DND-41 (cell line): ENCODE measurements at places on chromosomes 16 and 17.

DNA sequence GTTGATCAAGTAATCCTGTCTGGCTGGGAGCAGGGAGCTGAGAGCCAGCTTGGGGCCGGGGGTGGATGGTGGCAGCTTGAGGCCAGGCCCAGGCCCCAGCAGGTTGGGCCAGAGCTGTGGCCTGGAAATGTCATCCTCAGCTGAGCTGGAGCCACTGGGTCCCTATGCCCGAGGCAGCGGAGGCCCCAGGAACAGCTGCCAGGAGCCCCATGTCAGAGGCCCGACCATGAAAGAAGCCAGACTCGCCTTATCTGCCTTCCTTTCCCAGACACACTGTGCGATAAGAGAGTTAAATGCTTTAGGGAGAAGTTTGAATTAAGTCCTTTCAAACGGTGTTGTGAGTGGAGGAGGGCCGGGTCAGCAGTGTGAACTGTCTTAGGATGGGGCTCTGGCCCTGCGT is 3.5 kb downstream of the SMTNL2 start:
- no peak for DNase-seq

- no peak for DNase-seq
These were observed 5.4 kb upstream of the APOH start for GRCh38 chr17:66234611-66235010.

DNA sequence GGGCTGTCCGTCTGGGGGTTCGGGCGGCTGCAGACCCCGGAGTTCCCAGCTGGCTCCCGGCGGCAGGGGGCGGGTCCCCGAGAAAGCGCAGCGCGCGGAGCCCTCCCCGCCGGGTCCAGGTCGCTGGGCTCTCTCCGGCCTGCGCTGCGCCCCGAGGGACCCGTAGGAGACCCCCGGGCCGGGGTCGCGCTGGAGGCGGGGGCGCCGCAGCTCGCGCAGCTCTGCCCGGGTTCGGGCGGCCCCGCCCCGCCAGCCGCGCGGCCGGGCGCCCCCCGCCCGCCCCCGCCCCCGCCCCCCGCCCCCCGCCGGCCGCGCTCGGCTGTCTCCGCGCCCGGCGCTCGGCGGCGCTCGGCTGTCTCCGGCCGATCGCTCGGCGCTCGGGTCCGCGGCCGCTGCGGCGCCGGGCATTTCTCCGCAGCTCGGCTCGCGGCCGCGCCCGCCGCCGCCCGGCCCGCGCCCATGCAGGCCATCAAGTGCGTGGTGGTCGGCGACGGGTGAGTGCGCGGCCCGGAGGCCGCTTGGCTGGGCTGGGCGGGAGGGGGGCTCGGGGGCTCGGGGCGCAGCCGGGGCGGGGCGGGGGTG is at the start of gene RAC3:
Gene RAC3, plus strand, starts transcription at position 376 of the 582 bp plus-strand sequence. Its CDS starts 84 bp downstream, at position 460.
- DNase-seq = peak; percentile 46

DNA sequence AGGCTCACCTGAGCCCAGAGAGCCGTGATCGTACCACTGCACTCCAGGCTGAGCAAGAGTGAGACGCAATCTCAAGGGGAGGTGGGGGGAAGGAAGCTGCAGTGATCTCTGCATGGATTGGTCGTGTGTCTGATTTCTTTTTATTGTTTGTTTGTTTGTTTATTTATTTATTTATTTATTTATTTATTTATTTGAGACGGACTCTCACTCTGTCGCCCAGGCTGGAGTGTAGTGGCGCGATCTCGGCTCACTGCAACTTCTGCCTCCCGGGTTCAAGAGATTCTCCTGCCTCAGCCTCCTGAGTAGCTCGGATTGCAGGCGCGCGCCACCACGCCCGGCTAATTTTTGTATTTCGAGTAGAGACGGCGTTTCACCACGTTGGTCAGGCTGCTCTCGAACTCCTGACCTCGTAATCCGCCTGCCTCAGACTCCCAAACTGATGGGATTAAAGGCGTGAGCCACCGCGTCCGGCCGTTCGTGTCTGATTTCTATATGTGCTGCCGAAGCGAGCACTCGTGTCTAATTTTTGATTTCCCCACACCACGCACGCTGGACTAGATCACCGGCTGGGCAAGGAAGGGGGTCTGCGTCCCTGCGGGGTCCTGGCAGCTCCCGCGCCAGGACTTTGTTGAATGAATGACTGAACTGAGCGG is 448 bp upstream of the TNFRSF12A start:
- no peak for DNase-seq

- DNase-seq = no peak
These were observed 27.1 kb downstream of the ERN1 start for GRCh38 chr17:64102627-64103390.

- no peak for DNase-seq
These were observed 3.5 kb upstream of the C16orf74 start for GRCh38 chr16:85754413-85754812.

DNA sequence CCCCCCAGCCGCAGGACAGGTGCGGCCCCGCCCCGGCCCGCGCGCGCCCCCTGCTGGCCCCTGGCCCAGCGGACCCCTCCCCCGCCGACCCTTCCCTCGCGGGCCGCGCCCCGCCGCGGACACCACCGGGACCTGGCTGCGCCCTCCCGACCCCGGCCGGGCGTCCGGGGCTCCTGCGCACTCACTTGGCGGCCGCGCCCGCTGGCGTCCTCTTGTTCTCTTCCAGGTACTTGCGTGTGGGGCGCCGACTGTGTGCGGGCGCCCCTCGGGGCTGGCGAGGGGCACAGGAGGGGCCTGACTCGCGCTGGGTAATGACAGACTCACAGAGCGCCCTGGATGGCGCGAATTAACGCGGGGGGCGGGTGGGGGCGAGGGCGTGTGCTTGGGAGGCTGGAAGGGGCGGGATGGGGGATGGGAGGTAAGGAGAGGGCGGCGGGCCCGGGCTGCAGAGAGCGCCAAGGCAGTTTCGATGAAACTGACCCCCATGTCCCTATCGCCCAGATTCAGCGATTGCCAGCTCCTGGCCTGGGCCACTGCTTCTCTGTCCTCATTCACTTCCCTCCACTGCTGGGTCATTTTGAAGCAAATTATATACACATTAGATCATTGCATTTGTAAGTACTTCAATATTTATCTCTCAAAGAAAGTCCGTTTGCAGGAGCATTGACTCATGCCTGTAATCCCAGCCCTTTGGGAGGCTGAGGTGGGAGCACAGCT is 445 bp upstream of the DBNDD1 start:
- peak; percentile 38 for DNase-seq

DNA sequence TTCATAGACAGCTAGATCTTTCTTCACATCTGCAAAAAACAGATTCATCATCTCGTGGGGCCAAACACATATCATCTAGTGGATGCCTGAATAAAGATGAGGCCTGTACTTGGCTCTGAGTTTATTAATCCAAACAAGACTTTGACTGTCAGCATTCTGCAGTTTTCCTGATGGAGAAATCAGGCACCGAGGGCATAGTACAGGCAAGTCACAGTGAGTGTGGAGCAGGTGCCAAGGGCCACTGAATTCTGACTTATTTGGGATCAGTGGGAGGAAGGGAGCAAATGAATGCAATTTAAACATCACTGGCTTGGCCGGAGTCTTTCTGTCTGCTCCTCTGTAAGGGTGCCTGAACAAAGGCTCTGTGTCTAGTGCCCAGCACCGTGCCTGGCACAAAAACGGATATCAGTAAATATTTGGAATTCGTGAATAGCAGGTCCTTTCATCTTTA is 975 bp downstream of the CFAP20 start:
- DNase-seq = no peak

DNA sequence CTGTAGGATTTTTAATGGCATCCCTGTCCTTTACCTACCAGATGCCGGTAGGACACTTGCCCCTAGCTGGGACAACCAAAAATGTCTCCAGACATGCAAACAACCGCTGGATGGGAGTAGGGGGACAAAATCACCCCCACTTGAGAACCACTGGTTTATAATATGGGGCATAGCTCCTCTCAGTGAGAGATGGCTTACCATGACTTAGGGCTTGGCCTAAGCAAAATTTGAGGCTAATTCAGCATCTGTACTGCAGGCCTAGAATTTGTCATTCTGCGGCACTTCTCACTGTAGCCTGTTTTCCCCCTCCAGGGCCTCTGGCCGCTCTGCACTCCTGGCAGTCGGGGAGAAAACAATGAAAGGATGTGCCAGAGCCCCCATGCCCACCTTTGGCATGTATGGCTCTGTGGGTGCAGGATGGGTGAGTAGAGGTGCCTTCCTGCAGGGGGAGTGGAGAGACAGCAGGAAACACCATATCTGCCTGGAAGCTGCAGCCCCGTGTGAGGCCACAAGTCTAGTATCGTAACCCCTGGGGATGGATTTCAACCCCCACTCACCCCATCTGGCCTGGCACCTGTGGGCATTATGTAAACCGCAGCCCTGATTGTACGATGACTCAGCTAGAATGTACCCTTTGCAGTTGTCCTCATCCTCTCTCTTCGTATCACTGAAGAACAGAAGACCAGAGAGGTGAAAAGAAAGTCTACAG is 268.1 kb downstream of the SOX9 start:
- no peak for DNase-seq

DNA sequence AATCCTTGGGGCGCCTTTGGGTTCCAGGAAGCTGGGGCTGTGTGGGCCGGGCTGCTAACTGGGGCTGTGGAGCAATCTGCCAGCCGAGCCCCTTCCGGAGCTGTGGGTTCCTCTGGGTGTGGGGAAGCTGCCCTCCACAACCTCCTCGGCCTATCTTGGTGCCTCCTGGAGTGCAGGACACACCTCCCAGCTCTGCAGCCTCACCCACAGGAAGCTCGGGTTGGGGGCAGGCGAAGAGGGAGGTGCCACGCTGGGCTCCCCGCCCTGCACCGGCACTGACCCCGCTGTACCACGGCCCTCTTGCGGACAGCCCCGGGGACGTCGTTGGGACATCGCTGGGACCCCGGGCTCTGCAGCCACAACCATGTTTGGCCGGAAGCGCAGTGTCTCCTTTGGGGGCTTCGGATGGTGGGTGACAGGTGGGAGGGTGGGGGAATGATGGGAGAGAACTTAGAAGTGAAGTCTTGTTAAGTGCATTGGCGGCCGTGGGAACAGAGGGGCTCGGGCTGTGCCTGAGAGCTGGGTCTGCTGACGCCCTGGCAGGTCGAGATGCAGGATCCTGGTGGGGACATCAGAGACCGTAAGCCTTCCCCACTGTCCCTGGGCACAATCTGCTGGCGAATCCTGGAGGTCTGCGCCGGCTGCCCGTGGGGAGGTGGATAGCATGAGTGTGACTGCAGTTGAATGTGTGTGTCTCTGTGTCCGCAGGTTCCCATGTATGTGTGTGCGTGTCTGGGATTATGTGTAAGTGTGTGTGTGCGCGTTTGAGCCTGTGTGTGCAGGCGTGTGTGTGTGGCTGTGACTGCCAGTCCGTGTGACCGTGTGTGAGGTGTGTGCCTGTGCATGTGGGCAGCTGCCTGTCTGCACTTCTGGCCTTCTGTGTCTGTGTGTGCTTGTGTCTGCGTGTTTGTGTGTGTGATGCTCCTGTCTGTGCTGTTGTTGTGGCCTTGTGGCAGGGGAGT is at the start of gene RAP1GAP2:
Gene RAP1GAP2, plus strand, starts transcription at position 275 of the 962 bp plus-strand sequence. Its CDS starts 90 bp downstream, at position 365.
- peak; percentile 89 for DNase-seq

- DNase-seq = no peak
These were observed 109.9 kb downstream of the IRX5 start for GRCh38 chr16:55040366-55041086.
